ENCODE measurements at places on chromosomes 12 and 14. TPM values are rescaled to one million over a fixed set of nuclear protein-coding genes. Genes with fewer than 3 reads are reported as not detected.

GRCh38 chr14:70021548-70022220, 142.5 kb downstream of the SMOC1 start:
- H3K4me3 ChIP-seq, result no peak overlapping the region

DNA sequence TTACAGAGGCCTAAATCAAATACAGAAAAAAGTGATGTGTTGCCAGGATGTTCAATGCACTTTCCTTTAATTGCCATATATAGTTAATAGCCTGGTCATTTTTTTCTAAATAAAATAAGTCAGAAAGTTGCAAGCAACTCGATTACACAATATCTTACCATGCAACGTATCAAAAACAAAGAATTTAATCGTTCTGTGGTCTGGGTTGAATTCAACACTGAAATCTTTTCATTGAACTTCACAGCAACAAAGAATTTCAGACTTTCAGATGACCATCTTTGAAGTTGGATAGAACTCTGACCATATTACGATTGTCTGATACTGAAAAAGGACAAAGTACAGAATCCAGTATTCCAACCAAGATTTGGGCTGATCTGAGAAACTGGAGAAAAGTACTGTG, 231.9 kb downstream of the SLC25A21 start:
- no peaks in the 10 kb centered on the region for H3K27me3 ChIP-seq
- no peak overlapping the region for H3K4me3 ChIP-seq
- no peaks in the 10 kb centered on the region for H3K36me3 ChIP-seq
- DNase-seq, result no peak

- H3K4me1 ChIP-seq, result no peaks in the 10 kb centered on the region
- DNase-seq, result no peak
- no peaks in the 10 kb centered on the region for H3K27me3 ChIP-seq
- no peak overlapping the region for H3K27ac ChIP-seq
- no peaks in the 10 kb centered on the region for H3K36me3 ChIP-seq
- H3K4me3 ChIP-seq, result no peak overlapping the region
Observed at GRCh38 chr14:54127526-54127925, 170.9 kb upstream of the BMP4 start.

GRCh38 chr12:117236456-117237001, 46.3 kb upstream of the FBXO21 start:
- H3K36me3 ChIP-seq, result no peaks in the 10 kb centered on the region
- H3K27me3 ChIP-seq, result 0 out of 2 replicates have a peak, but pooled peaks cover 6% of the 10 kb centered on the region
- no peak overlapping the region for H3K27ac ChIP-seq
- no peak overlapping the region for H3K4me3 ChIP-seq
- no peaks in the 10 kb centered on the region for H3K4me1 ChIP-seq

GRCh38 chr12:7369274-7369729, 65.4 kb downstream of the ACSM4 start:
- peak overlapping the region; percentile 59 for H3K4me3 ChIP-seq
- no peaks in the 10 kb centered on the region for H3K36me3 ChIP-seq
- peak; percentile 81 for DNase-seq
- H3K27me3 ChIP-seq, result no peaks in the 10 kb centered on the region
- peak overlapping the region; percentile 30 for H3K27ac ChIP-seq
- H3K4me1 ChIP-seq, result peaks cover 21% of the 10 kb centered on the region

DNA sequence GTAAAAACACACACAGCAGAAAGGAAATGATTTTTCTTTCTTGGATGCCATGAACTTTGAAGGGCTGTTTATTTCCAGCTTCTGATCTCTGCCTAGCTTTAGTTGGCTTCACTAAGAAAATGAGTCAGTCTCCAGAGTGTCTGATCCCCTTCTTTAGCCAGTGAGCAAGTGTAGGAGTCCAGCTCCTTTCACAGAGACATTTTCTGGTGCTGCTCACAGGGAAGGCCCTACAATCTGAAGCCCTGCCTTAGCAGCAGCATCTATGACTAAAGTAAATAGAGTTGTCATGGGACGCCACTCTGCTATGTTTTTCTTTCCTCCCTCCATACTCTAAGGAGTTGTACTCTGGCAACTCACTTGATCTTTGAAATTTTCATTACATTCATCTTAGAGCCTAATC, 103.5 kb downstream of the RPAP3 start:
- H3K27ac ChIP-seq, result no peak overlapping the region
- no peak overlapping the region for H3K4me3 ChIP-seq
- H3K36me3 ChIP-seq, result no peaks in the 10 kb centered on the region

- H3K36me3 ChIP-seq, result no peaks in the 10 kb centered on the region
- H3K4me1 ChIP-seq, result no peaks in the 10 kb centered on the region
- no peak for DNase-seq
- H3K4me3 ChIP-seq, result no peak overlapping the region
- H3K27ac ChIP-seq, result no peak overlapping the region
Observed at GRCh38 chr12:94740601-94741362, 90.4 kb upstream of the TMCC3 start.

- H3K27ac ChIP-seq, result no peak overlapping the region
- H3K4me3 ChIP-seq, result no peak overlapping the region
- H3K36me3 ChIP-seq, result no peaks in the 10 kb centered on the region
Observed at GRCh38 chr12:67085699-67086098, 183.5 kb upstream of the CAND1 start.

DNA sequence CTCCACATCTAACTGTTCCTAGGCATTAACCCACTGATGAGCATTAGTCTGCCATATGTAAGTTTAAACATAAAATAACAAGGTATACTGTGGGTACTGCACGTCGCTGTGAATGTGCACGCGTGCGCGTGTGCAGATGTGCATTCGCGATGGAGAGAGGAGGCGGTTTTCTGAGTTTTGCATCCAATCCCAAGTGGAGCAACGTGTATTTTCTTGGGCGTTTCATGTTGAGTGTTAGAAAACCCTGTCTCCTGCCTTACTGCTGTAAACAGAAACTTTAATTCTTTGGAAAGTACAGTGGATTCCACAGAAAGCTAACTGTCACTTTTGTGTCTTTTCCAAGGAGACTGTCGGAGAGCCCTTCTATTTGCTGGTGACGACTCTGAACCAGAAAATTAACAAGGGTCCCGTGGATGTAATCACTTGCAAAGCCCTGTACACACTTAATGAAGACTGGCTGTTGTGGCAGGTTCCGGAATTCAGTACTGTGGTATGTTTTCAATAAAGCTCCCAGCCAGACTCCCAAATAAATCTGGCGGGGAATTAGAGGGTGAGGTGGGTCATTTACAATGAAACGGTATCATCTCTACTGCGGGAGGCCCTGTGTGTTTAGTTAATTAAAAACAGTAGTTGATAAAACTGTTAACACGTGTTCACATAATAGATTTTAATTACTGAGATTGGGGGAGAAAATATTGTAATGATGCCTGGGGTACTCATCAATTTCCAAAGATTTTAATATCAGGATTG, 116.5 kb downstream of the PLXNC1 start:
- peaks cover 21% of the 10 kb centered on the region for H3K4me1 ChIP-seq

DNA sequence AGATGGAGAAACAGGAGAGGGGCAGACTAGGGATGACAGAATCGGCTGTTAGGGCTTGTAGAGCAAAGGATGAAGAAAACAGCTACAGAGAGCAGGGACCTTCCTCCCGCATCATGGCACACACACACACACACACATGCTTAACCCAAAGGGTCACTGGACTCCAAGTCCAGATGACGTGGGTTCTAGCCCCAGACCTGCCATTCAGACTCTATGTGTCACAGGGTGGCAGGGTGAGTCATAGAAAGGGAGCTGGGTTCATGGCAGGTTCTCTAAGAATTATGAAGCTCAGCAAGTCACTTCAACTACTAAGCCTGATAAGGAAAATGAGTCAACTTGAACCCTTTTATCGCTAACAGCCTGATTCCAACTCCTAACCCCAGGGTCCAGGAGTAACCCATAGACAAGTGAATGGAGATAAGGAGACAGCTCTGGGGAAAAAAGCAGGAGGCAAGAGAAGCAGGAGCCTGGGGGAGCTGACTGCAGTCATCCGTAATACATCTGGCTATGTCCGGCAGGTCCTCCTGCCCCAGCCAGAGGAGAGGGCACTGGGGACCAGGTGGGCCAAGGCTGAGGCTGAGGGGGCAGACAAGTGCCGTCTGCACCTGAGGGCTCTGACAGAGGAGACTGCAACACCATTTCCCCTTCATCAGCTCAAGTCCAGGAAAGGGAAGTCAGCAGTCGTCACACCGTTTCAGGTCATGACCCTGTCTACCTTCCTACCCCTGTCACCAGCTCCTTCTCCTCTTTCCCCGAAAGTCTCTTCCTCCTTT, 3.6 kb upstream of the TNFRSF1A start:
- peak overlapping the region; percentile 57 for H3K27ac ChIP-seq
- H3K27me3 ChIP-seq, result no peaks in the 10 kb centered on the region
- DNase-seq, result peak; percentile 85
- H3K4me1 ChIP-seq, result peaks cover 42% of the 10 kb centered on the region
- peak overlapping the region; percentile 5 for H3K4me3 ChIP-seq
- peaks cover 9% of the 10 kb centered on the region for H3K36me3 ChIP-seq

DNA sequence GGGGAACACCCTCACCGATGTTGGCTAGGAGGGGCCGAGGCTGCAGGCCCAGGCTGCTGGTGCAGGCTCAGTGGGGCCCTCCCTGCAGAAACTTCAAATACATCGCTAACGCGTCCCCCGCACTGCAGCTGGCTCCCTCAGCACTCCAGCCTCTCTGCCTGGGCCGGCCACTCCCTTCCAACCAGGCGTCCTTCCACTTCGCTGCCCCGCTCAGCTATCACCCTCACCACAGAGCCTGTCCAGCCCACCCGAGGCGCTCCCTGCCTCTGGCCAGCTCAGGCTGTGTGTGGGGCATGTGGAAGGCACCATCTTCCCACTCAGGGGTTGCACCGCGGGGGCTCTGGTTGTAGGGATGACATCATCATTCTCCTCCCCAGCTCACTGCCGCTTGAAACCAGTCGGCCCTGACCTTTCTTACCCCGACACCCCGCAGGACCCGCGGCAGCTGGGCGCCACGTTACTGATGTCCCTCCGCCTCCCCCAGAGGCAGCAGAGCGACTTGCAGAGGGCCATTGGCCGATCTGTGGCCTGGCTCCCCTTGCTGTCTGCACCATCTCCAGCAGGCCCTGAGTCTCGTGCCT, 199.9 kb upstream of the RTL1 start:
- no peaks in the 10 kb centered on the region for H3K4me1 ChIP-seq
- no peaks in the 10 kb centered on the region for H3K36me3 ChIP-seq
- no peak overlapping the region for H3K27ac ChIP-seq

GRCh38 chr12:132669166-132669879, 17.8 kb downstream of the POLE start:
- H3K4me1 ChIP-seq, result no peaks in the 10 kb centered on the region
- H3K4me3 ChIP-seq, result no peak overlapping the region
- H3K27ac ChIP-seq, result no peak overlapping the region
- peaks cover 61% of the 10 kb centered on the region for H3K36me3 ChIP-seq
- no peak for DNase-seq

DNA sequence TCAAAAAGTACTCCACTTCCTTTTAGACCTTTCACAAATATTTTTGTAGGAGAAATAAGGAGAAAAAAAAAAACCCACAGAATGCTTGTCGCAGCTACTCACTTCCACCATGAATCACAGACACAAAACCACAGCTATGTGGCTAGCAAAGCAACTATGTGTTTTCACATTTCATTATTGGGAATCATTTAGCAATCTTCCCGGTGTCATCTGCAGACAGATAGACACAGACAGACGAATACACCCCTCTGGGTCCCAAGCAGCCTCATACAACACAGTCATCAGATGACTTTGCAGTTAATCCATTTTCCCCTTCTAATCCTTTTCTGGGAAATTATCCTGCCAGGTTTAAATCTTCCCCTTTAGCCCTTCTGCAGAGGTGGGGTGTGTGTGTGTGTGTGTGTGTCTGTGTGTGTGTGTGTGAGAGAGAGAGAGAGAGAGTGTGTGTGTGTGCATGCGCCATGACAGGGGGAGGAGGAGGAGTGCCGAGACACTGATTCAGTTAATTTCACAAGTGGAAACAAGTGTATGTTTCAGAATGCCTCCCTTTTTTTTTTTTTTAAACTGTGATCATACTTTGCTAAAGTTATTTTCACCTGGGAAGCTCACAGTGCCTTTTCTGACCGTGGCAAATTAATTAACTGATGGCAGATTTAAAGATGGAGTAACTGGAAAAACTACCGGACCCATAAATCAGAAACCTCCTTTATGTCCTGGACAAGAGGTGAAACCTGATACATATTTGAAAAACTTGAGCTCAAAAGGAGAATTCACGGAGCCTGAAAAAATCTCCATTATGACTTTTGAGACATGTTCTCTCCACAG, 39.9 kb downstream of the LTBP2 start:
- peaks cover 82% of the 10 kb centered on the region for H3K4me1 ChIP-seq
- peak; percentile 78 for DNase-seq
- no peaks in the 10 kb centered on the region for H3K36me3 ChIP-seq
- peak overlapping the region; percentile 77 for H3K27ac ChIP-seq
- peak overlapping the region; percentile 20 for H3K4me3 ChIP-seq

- no peaks in the 10 kb centered on the region for H3K27me3 ChIP-seq
- no peaks in the 10 kb centered on the region for H3K36me3 ChIP-seq
- peaks cover 29% of the 10 kb centered on the region for H3K4me1 ChIP-seq
Observed at GRCh38 chr12:11876307-11876706, 194.4 kb upstream of the BCL2L14 start.

DNA sequence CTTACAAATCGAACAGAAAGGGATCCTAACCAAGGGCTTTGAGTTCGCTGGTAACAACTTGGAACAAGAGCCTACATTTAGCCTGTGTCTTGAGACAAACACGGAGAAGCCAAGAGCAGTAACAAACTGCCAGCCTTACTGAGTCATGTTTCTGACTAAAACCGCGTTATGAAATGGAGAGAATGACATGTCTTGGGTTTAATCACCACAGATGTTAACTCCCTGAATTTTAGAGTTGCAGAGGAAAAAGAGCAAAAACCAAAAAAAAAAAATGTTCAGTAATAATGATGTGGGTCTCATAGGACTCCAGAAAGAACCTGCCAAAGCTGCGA, 1.0 kb downstream of the BLTP3B start:
- peak; percentile 32 for DNase-seq
- no peaks in the 10 kb centered on the region for H3K36me3 ChIP-seq
- H3K27me3 ChIP-seq, result no peaks in the 10 kb centered on the region
- peaks cover 4% of the 10 kb centered on the region for H3K4me1 ChIP-seq
- peak overlapping the region; percentile 73 for H3K27ac ChIP-seq
- peak overlapping the region; percentile 89 for H3K4me3 ChIP-seq

DNA sequence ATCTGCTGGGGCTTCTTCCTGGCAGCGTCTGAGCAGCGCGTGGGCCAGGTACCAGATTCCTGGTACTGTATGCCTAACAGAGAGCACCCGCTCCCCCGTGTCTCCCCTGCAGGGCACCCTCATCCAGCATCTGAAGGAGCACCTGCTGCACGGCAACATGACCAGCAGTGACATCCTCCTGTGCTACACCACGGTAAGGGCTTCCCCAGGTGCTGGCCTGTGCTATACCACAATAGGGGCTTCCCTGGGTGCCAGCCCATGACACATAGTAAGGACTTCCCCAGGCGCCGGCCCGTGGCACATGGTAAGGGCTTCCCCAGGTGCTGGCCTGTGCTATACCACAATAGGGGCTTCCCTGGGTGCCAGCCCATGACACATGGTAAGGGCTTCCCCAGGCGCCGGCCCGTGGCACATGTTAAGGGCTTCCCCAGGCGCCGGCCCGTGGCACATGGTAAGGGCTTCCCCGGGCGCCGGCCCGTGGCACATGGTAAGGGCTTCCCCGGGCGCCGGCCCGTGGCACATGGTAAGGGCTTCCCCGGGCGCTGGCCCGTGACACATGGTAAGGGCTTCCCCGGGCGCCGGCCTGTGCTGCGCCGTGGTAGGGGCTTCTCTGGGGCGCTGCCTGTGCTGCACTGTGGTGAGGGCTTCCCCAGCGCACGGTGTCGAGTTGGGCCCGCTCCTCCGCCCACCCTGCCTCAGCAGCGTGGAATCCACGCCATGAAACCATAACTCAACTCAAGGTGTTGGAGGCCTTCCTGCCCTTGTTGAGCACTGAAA, 49.3 kb downstream of the AACS start:
- H3K27me3 ChIP-seq, result no peaks in the 10 kb centered on the region
- H3K4me3 ChIP-seq, result no peak overlapping the region
- H3K27ac ChIP-seq, result no peak overlapping the region
- DNase-seq, result no peak
- no peaks in the 10 kb centered on the region for H3K4me1 ChIP-seq
- H3K36me3 ChIP-seq, result 0 out of 2 replicates have a peak, but pooled peaks cover 5% of the 10 kb centered on the region

Gene CATSPERB
- 0.74 TPM for total RNA-seq

Gene HSPB8
- 3.5 TPM for total RNA-seq

Gene OAS2
- total RNA-seq, result 0.30 TPM

Gene TRPV4
- 0.54 TPM for total RNA-seq
